ENCODE measurements at places on chromosomes 6 and 20. TPM values are rescaled to one million over a fixed set of nuclear protein-coding genes. Genes with fewer than 3 reads are reported as not detected.

The FNDC11 gene
- total RNA-seq = 0.95 TPM

The PKIB gene
- 2.1 TPM for total RNA-seq

The HLA-DMB gene
- total RNA-seq = 0.09 TPM

The SLC17A9 gene
- 2.0 TPM for total RNA-seq

The TMEM74B gene
- total RNA-seq = not detected

The EDN3 gene
- total RNA-seq = not detected

The ZBTB46 gene
- total RNA-seq = 54.7 TPM

The RNF8 gene
- total RNA-seq = 25.2 TPM

The MYB gene
- 0.17 TPM for total RNA-seq

The ZSCAN23 gene
- total RNA-seq = 6.1 TPM

The CAGE1 gene
- under 0.01 TPM for total RNA-seq

The ARHGAP40 gene
- total RNA-seq = not detected

The MOXD1 gene
- 71.6 TPM for total RNA-seq

The DEFB124 gene
- not detected for total RNA-seq

The ADGRG6 gene
- total RNA-seq = 0.32 TPM

The DOK5 gene
- total RNA-seq = 26.8 TPM

The CCN5 gene
- 8.8 TPM for total RNA-seq

The MAD2L1BP gene
- total RNA-seq = 19.7 TPM

The ZC2HC1B gene
- not detected for total RNA-seq

The FAM217A gene
- total RNA-seq = not detected

All from bronchial smooth muscle cell (primary cell).